ENCODE measurements at places on chromosomes 13 and 19. TPM values are rescaled to one million over a fixed set of nuclear protein-coding genes. Genes with fewer than 3 reads are reported as not detected.
A peak's percentile ranks its signal among the peaks of the same experiment; 100 is the strongest.

- no peak for DNase-seq
These were observed 5.3 kb upstream of the KLK12 start for GRCh38 chr19:51040151-51040550.

- no peak for DNase-seq
These were observed 482.2 kb upstream of the NBEA start for GRCh38 chr13:34459856-34460255.

DNA sequence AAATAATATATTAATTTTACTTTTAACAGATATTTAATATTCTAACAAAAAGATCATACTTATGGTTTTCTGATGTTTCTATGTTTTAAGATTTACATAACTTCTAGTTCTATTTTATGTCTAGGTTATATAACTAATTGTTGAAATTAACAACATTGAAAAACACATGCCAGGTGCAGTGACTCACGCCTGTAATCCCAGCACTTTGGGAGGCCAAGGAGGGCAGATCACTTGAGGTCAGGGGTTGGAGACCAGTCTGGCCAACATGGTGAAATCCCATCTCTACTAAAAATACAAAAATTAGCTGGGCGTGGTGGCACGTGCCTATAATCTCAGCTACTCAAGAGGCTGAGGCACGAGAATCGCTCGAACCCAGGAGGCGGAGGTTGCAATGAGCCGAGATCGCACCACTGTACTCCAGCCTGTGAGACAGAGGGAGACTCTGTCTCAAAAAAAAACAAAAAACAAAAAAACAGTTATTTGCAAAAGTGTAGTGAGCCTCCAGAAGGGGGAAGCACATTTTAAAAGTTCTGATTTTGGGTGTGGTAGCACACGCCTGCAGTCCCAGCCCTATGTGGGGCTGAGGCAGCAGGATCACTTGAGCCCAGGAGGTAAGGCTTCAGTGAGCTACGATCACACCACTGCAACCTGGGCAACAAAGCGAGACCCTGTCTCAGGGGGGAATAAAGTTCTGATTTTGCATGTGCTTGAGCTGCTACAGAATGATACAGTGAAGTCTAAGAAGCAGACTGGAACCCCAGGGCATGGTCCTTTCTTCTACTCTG is 18.7 kb downstream of the MIPEP start:
- no peak for DNase-seq

GRCh38 chr19:31285744-31286143 is 63.5 kb downstream of the TSHZ3 start:
- DNase-seq = no peak

- no peak for DNase-seq
These were observed 11.1 kb upstream of the GTF2F2 start for GRCh38 chr13:45109102-45109720.

GRCh38 chr13:110089815-110090214 is 217.1 kb downstream of the COL4A1 start:
- no peak for DNase-seq

DNA sequence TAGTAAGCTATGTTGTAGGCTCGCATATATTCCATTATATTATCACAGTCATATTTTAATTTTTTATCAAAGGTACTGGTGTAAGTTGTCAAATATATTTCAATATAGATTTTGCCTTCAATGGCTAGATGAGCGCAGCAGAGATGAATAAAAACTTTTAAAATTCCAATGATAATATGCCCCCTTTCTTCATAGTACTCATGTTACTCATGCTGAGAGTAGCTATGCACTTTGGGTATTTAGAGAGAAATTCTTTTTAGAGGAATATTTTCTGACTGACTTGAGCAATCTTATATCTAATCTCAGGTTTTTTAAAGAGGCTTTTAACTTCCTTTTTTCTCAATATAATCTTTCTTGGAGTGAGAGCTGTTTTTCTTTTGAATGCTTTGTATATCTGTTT is 11.4 kb downstream of the ZNF254 start:
- no peak for DNase-seq

Gene CEACAM4
- not detected for total RNA-seq

GRCh38 chr13:106498158-106498557 is 37.3 kb downstream of the EFNB2 start:
- DNase-seq = no peak

Gene RXFP2
- not detected for total RNA-seq

Gene ZNF285
- 0.48 TPM for total RNA-seq

Gene ACP7
- not detected for total RNA-seq

DNA sequence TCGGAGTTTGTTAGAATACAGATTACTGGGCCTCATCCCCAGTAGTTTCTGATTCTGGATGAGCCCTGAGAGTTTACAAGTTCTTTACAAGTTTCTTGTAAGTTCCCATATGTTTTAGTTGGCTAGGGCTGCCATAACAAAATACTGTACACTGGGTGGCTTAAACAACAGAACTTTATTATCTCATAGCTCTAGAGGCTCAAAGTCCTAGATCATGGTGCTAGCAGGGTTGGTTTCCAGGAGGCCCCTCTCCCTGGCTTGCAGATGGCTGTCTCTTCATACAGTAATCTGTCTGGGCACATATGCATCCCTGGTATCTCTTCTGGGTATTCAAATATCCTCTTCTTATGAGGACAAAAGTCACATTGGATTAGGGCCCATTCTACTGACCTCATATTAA is 167.2 kb downstream of the KLF5 start:
- DNase-seq = no peak

GRCh38 chr19:48182434-48182833 is 12.0 kb downstream of the ZSWIM9 start:
- no peak for DNase-seq

GRCh38 chr13:51844862-51845573 is at the start of gene TMEM272:
TMEM272 (minus strand) TSS chr13:51845177; CDS start chr13:51838530, 6,647 bp downstream.
- peak; percentile 49 for DNase-seq

DNA sequence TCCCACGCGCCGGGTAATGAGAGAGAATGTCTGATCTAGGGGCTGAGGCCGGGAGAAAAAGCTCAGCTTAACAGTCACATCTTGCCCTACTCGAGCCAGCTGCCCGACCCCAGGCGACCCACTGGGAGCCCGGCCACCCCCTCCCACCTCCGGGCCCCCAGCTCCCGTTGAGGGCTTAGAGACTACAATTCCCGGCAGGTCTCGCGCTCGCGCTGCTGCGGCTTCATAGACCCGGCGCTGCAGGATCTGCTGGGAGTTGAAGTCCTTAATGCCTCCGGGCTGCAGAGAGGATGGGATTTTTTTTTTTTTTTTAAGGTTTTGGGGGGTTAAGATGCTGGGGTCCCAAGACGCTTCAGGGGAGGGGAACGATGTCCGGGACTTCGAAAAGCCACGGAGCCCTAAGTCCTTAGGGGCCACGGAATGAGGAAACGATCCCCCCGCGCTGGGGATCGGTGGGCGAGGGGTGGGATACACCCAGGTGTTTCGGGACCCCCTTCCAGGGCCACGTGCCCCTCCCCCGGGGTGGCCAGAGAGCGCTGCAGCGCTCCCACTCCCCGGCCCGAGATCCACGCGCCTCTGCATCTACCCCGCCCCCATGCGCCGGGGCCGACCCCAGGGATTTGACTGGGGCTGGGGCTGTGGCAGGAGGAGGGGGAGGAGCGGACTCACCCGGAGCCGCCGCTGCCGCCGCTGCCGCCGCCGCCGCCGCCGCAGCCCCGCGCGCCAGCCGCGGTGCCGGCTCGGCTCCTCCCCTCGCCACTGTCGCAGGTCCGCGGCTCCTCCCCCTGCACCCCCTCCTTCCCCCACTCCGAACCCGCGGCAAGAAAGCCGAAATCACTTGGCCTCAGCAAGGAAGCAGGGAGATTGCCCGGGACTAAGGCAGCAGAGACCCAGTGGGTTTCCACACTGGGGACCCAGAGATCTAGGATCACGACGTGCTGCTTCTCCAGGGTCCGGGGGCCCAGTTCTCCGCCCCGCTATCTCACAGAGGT is at the start of gene SYT3:
Gene SYT3, minus strand, starts transcription at position 761 of the 992 bp plus-strand sequence. CDS start 2,470 bp downstream, outside the sequence.
- no peak for DNase-seq

- no peak for DNase-seq
These were observed 21.0 kb upstream of the DPP9 start for GRCh38 chr19:4744451-4745174.

DNA sequence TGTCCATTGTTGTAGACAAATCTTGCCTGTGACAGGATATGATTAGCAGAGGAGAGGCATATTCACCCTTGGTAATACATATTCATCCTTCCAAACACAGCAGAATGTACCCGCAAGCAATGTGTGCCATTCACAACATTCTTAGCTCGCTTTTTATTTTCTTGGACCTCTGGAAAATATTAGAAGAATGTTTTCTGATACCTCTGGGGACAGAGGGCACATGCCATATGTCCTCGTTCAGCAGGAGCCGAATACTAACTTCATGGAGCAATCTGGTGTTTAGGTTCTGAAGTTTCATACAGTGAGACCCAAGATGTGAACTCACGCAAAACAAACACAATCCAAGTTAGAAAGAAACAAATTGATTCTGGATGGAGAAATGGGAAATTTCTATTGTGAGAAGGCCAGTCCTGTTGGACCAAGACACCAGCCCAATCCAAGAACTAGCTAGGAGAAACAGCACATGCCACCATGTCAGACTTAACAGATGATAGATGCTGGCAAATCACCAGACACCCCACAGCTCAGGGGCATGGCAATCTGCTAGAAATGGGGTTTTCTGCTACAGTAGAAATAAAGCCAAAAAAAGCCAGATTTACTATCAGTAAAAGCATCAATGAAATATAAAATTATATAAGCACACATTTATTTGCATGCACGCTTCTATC is 297.4 kb downstream of the DCLK1 start:
- DNase-seq = no peak

Gene OR7C1
- not detected for total RNA-seq

Gene SHD
- total RNA-seq = not detected

DNA sequence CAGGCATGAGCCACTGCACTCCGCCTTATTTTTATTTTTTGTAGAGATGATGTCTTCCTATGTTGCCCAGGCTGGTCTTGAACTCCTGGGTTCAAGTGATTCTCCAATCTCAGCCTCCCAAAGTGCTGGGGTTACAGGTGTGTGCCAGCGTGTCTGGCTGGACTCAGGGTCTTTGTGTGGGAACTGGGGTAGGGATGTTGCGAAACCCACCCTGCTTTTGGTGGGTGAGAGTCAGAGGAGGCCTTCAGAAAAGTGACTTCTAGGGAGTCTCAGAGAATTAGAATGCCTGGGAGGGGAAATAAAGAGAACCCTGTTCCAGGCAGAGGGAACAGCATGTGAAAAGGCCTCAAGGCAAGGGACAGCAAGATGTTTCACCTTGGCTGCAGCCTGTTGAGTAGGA is 13.2 kb downstream of the TLE5 start:
- no peak for DNase-seq

DNA sequence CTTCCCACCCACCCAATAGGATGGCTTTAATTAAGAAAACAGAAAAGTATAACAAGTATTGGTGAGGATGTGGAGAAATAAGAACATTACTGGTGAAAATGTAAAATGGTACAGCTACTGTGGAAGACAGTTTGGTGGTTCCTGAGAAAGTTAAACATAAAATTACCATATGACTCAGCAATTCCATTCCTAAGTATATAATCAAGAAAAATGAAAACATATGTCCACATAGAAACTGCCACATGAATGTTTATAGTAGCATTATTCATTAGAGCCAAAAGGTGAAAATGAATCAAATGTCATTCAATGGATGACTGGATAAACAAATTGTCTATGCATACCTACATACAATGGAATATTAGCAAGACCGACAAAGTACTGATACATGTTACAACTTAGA is 16.9 kb downstream of the DZIP1 start:
- DNase-seq = no peak

Gene LRG1
- total RNA-seq = 0.15 TPM

GRCh38 chr19:33640773-33641172 is 19.0 kb downstream of the CHST8 start:
- no peak for DNase-seq

Gene SLC10A2
- total RNA-seq = not detected

Gene IGFLR1
- total RNA-seq = 78.9 TPM

GRCh38 chr13:111383591-111384440 is 63.4 kb downstream of the TEX29 start:
- DNase-seq = no peak

DNA sequence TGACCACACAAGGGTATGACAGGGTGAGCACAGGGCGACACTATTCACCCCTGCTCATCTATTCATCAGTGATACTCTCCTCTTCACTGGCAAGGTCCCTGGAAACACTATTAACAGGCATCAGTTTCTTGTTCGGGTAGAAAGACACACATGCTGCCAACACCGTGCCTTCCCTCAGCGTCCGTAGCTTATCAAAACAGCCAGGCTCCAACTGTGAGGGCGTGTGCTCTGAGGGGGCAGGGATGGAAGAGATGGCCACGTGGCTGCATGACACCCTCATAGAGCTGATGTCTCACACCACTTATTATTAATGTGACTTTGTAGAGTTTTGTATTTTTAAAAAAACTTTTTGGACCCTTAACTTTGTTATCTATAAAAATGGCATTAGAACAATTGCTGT is 160.3 kb downstream of the ITGBL1 start:
- no peak for DNase-seq

Gene ZNF154
- total RNA-seq = 0.38 TPM

Data from activated CD4-positive, alpha-beta memory T cell treated with anti-CD3 and anti-CD28 coated beads, Interleukin-2, amount 10 ng/mL, durations not matched to agents 7 days and 5 days (primary cell).